ENCODE measurements at places on chromosomes 16 and 17.

GRCh38 chr17:2898255-2898926 lies 102.2 kb downstream of the RAP1GAP2 start:
- DNase-seq, result no peak

DNA sequence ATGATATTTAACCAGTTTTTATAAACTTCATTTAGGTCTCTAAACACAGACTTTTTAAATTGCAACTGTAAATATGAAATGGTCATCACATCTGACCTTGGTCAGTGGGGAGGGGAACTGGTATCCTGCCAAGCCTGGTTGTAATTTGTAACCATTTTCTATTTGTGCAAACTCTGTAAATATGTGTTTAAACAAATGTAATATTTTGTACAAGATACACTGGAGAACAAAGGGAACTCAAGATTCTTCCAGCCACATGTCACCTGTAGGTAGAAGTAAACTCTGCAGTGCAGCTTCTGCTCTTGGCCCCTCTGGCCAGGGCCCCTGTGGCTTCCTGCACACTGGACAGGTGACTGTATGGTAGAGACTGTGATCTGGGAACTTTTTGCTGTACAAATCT lies 35.8 kb downstream of the AKAP1 start:
- no peak for DNase-seq

- DNase-seq, result no peak
Observed at GRCh38 chr17:57195785-57196460, 60.4 kb upstream of the MSI2 start.

DNA sequence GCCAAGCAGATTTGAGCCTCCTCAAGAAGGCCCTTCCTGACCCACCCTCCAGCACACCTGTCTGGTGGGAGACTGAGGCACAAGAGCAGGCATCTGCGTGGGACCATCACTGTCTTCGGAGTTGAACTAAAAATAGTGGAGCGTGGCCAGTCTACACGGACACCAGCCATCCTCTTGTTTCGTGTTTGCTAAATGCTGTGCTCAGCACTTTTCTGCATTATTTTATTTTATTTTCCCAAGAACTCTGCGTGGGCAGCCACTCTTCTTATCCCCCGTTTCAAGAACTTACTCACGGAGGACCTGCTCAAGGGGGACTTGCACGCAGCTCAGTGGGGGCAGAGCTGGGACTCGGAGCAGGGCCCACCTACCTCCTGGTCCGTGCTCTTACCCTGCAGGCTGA lies 60.8 kb downstream of the SOCS3 start:
- DNase-seq, result no peak

DNA sequence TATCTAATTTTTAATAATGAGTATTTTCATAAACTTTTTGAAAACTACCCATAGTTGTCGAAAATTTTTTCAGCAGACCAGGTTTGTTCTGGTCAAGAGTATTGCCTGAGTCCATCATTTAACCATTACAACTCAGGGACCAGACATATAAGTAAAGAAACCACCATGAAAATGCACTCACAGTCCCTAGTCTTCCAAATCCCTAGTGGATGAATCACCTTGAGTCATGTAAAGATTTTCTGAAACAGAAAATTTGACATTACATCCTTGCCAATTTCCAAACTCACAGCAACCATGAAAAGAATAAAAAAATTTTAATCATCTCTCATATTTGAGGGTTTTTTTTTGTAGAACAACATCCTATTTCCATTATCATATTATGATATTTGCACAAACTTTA lies 1337.5 kb upstream of the CDH8 start:
- DNase-seq, result no peak

DNA sequence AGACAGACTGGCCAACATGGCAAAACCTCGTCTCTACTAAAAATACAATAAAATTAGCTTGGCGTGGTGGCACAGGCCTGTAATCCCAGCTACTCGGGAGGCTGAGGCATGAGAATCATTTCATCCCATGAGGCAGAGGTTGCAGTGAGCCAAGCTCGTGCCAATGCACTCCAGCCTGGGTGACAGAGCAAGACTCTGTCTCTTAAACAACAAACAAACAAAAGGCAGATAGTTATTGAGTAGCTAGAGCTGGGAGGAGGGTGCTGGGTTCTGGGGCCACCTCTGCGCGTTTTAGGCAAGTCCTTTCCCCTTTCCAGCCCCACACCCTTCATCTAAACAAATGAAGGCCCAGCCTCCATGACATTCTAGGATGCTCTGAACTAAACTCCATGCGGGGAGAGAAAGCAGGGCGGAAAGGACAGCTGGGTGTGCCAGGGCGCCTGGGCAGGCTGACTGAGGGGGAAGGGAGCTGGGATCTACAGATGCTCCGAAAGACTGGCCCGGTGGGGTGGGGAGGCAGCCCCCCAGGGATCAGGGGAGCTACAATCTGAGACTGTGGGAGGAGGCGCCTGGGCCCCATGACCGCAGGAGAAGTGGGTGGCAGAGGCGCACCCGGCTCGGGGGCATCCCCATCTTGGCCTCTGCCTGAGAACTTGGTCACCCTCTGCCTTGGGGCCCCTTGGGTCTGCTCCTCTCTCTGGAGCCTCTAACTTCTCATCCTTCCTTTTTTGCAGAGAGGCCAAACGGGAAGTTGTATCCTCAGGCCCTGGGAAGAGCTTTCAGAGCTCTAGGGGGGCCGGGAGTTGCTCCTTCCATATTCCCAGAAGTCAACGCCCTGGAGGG lies 910 bp downstream of the ITGAL start:
- DNase-seq, result peak; percentile 76

DNA sequence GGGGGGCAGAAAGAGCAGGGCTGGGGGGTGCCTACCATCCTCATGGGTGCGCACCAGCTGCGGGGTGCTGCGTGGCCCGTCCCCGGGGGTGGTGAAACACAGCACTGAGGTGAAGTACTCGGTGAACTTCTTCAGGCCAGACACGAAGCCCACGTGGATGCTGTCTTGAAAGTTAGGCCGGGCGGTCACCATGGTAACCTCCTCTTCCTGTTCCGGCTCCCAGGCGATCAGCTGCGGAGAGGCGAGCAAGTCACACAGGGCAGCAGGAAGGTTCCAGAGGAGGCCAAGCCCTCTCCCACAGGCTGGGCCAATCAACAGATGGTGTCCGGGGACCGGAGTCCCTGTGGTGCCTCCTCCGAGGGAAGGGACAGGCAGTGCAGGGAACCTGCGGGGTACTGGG lies 90.1 kb upstream of the CDC42EP4 start:
- DNase-seq, result peak; percentile 49

GRCh38 chr16:6066652-6067051 lies 969.1 kb upstream of the EEF2KMT start:
- DNase-seq, result no peak

- no peak for DNase-seq
Observed at GRCh38 chr17:77853191-77853977, 105.1 kb upstream of the TNRC6C start.

GRCh38 chr16:58638148-58639036 lies 8.8 kb upstream of the CNOT1 start:
- DNase-seq, result no peak

GRCh38 chr17:35617505-35617904 lies 30.4 kb downstream of the AP2B1 start:
- DNase-seq, result no peak

- no peak for DNase-seq
Observed at GRCh38 chr17:45963889-45964288, 35.2 kb upstream of the STH start.

- no peak for DNase-seq
Observed at GRCh38 chr17:77498091-77498741, 357.4 kb downstream of the SEC14L1 start.

DNA sequence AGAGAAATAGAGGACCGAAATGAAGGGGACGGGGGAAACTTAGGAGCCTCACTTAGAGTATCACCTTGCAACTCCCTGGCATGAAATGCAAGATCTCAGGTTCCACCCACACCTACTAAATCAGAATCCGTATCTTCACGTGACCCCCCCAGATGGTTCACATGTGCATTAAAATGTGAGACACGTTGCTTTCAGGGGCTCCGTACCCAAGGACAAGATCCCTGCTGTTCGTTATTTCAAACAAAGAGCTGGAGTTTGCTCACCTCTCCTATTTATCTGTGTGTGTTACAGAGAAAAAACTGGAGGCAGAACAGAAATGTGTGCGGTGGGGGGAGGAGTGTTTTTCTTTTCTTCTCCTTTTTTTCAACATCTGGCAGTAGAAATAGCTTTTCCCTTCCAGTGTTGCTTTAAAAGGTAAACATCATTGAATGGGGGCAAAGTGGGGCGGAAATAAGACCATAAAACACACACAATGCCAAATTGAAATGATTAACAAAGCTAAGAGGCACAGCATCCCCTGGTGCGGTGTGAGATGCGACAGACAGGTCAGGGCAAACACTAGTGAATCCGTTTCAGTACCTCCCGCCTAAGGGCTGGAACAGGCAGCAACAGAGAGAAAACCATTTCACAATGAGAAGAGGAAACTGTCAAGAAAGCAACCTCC lies 145.4 kb downstream of the SOX9 start:
- DNase-seq, result no peak

DNA sequence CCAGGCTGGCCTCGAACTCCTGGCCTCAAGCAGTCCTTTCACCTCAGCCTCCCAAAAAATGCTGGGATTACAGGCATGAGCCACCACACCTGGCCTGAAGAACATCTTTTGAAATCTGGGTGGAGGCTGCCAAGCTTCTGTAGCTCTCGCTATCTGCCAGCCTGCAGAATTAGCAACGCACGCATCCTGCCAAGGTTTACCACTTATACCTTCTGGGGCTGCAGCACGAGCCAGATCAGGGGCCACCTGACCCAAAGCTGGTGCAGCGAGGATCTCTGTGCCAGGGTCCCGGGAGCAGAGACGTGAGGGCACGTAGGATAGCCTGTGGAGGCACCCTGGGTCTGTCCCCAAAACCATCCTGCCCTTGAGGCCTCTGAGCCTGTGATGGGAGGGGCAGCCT lies 22.2 kb downstream of the SLC38A8 start:
- no peak for DNase-seq

GRCh38 chr17:68694791-68695485 lies 93.8 kb upstream of the FAM20A start:
- DNase-seq, result no peak

DNA sequence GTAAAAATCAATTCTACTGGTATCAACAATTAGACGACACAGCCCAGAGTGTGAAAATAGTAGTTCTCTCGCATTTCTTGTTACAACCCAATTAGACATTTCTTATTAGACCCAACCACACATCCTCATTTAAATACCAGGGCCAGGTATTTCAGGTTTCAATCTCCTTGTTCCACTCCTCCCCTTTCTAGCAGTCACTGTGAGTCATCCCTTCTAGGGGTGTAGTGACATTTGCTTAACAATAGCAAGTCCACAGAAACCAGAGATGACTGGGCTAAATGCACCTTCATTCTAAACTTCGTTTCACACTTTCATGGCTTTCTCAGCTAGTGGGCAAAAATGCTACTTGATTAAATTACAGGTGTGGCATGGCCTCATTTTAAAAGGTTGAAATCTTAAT lies 116.9 kb upstream of the CACNG3 start:
- DNase-seq, result no peak

DNA sequence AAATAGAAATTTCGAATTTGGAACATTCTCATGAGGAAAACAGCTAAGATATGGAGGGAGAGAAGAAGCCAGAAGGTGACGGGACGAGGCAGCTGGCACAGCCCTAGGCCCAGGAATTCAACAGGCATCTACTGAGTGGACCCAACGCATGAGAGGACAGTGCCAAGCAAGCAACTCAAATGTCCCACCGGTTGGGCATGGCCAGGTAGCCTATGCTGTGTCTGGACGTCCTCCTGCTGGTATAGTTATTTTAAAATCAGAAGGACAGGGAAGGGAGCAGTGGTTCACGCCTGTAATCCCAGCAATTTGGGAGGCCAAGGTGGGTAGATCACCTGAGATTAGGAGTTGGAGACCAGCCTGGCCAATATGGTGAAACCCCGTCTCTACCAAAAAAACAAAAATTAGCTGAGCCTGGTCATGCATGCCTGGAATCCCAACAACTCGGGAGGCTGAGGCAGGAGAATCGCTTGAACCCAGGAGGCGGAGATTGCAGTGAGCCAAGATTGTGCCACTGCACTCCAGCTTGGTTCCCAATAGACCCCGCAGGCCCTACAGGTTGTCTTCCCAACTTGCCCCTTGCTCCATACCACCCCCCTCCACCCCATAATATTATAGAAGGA lies 2.0 kb downstream of the GH1 start:
- no peak for DNase-seq

DNA sequence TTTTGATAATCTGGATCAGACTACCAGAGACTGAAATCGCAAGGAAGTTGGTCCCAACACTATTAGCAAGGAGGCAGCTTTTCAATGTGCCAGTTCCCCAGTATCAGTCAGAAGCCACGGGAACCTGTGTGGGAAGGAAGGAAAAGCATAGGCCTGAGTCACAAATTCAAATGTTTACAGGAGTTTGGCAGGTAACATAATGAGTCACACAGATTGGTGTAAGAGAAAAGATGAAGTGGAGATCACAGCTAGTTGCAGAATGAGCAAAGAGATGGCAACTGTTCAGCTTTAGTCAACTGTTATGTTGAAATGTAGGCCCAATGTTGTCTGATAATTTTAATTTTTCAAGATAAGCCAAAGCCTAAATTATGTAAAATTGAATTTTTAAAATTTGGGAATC lies 28.1 kb upstream of the ITGA2B start:
- DNase-seq, result no peak

DNA sequence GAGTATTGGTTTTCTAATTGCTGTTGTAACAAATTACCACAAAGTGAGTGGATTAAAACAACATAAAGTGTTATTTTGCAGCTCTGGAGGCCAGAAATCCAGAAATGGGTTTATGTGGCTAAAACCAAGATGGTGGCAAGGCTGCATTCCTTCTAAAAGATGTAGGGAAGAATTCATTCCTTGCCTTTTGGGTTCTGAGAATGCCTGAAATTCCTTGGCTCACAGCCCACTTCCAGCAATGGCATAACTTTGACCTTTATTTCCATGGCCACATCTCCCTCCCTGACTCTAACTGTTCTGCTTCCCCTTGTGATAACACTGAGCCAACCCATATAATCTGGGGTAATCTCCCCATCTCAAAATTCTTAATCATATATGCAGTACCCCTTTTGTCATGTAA lies 269.6 kb upstream of the RPL38 start:
- no peak for DNase-seq

DNA sequence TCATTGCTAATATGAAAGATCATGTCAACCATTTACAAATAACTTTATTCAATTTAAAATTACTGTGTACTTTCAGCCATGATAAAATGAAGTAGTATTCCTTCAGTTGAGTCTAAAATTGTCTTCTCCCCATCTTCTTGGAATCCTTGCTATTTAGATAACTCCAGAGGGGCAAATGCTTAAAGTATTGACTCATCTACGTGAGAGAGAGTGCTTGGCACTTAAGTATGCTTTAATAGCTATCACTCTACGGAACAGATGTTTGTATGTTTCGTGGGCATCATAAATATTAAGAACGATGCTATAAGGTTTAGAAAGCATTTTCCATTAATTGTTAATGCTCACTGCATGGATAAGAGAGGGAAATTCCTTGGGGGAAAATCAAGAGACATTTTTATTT lies 69.3 kb upstream of the MED13 start:
- no peak for DNase-seq

GRCh38 chr16:14452066-14452465 lies 178.0 kb downstream of the PARN start:
- no peak for DNase-seq

GRCh38 chr16:28935346-28935745 lies 3.6 kb downstream of the CD19 start:
- no peak for DNase-seq

GRCh38 chr16:66690106-66690847 lies 6.3 kb downstream of the CMTM4 start:
- no peak for DNase-seq

All from activated CD8-positive, alpha-beta memory T cell treated with anti-CD3 and anti-CD28 coated beads, Interleukin-2, amount 10 ng/mL, durations not matched to agents 7 days and 5 days (primary cell).